ENCODE measurements at places on chromosomes 1 and 21.

- DNase-seq: peak; percentile 96
Measured at GRCh38 chr1:227945891-227946623, 1.7 kb downstream of the WNT9A start.

- DNase-seq: no peak
Measured at GRCh38 chr21:31018232-31018631, 20.0 kb downstream of the KRTAP19-8 start.

GRCh38 chr1:152880907-152881306, 2.8 kb downstream of the SMCP start:
- no peak for DNase-seq

GRCh38 chr1:44819196-44819607, 10.9 kb downstream of the BTBD19 start:
- no peak for DNase-seq

- no peak for DNase-seq
Measured at GRCh38 chr1:171134204-171134923, 43.7 kb downstream of the FMO3 start.

DNA sequence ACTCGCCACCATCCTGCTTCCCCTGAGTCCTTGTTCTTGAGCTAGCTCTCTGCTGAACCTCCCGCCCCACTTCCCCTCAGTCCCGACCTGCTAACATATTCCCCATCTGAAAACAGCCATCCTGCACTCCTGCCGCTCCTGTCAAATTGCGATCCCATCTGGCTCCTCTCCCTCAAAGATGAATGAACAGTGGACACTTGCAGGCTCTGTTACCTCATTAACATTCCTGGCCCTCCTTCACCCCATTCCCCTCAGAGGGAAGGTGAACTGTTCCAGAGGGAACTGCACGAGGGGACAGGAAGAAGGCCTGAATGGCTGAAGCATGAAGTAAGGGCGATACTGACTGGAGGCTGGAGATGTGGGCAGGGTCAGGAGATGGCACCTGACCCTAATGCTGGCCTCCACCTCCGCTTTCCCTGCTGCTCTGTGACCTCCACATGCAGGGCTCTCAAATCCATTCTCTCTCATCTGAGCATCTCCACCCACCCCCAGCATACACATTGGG, 7.4 kb upstream of the CELSR2 start:
- DNase-seq: no peak

DNA sequence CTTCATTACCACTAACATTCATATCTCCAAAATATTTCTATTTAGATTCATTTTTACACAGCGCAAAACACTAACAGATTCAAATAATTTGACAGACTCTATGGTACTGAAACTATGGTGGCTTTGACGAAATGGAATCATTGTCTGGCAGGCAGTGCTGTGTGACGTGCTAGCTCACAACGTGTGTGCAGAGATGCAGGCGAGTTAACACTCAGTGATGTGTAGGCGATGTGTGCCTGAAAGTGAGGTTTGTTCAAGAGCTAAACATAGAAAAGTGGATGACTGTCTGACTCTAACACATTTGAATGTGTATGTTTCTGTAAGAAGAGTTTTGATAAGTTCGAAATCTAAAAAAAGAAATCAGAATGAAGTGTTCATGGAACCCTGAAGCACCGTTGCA, 97.7 kb downstream of the RYR2 start:
- DNase-seq: no peak

DNA sequence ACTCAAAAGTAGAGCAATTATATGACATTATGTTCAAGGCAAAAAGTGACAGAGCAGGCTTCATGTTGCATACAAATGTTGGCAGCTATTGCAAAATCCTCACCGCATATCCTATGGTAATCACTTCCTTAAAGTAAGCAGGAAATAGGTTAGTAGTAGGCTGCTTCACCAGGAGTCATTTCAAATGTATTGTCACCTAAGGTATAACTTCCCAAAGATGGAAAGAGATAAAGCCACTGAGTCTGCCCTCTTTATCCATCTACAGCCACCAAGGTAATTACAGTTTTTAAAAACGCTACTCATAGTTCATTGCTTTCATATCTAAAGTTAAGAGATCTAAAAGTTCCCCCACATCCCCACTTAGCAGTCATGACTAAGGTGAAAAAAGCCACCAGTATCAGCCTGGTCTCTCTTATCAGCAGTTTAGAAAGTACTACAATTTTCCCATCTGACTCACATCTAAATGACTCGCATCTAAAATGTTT, 31.6 kb upstream of the UBE2U start:
- DNase-seq: no peak

DNA sequence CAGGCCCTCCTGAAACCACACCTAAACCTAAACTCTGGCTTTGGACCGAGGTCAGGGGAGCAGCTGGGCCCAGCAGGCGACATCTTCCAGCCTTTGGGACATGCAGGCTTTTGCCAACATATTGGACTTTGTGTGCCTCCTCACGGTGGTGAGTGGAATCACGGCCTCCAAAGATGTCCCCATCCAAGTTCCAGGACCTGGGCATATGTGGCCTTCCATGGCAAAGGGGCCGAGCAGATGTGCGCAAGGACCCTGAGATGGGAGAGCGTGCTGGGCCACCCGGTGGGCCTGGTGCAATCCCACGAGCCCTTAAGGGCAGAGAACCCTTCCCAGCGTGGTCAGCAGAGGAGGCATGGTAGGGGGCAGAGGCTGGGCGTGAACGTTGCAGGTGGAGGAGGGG, 160.8 kb upstream of the C1orf174 start:
- DNase-seq: no peak

DNA sequence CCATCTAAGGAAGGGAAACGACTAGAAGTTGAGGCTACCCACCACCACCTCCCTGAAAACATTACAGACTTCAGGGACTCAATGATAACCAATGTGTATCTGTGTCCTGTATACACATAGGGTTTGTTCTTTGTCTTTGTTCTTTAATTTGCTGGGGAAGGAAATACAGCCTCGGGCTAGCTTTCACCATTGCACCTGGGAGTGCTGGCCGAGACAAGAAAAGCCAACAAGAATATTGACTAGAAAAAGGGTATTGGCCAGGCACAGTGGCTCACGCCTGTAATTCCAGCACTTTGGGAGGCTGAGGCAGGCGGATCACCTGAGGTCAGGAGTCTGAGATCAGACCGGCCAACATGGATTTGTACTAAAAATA, 50.4 kb downstream of the MDM4 start:
- no peak for DNase-seq
